SK-N-SH treated with all-trans-retinoic acid at 6 μM for 48 hours (cell line): ENCODE measurements at places on chromosomes 2 and 18.

DNA sequence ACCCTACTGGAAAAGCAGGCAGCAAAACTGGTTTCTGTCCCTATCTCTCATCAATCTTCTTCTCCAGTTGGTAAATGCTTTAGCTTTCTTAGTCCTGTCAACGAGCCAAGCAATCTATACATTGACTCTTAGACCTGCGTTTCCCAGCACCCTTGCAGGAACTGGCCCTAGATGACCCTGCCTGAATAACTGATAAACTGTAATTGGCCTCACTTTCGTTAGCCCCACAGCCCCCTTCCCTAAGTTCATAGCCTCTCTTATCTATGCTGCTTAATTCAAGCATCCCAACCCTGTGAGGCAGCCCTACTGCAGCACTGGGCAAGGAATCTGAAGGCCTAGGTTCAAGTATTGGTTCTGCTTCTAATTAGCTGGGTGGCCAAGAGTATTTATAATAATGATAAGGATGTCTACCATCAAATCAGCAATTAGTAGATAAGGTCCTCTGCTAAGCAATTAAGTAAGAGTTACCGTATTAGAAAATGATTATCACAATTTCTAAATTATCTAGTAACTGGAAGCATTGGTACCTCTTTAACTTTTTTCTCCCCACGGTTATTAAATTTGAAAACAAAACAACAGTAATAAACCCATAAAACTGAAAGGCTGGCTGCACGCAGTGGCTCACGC lies 86.4 kb upstream of the RMDN2 start:
- ATAC-seq: no peak

DNA sequence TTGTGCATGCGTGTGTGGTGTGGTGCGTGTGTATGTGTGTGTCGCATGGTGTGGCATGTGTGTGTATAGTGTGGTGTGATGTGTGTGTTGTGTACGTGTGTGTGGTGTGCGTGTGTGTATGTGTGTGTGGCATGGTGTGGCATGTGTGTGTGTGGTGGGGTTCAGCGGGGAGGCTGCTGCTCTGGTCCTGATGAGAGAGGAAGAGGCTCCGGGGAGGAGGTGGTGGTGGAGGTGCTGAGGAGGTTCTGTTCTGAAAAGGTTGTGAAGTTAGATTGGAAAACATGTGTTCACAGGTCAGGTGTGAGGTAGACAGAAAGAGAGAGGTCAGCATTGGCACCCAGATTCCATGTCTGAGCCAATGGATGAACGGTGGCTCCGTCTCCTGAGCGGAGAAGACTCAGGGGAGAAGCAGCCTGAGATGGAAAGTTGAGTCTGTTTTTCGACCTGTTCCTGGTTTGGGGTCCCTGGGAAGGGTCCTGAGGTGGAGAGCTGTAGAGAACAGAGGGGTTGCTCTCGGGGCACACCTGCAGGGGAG lies 67.2 kb upstream of the HDAC4 start:
- ATAC-seq: no peak

DNA sequence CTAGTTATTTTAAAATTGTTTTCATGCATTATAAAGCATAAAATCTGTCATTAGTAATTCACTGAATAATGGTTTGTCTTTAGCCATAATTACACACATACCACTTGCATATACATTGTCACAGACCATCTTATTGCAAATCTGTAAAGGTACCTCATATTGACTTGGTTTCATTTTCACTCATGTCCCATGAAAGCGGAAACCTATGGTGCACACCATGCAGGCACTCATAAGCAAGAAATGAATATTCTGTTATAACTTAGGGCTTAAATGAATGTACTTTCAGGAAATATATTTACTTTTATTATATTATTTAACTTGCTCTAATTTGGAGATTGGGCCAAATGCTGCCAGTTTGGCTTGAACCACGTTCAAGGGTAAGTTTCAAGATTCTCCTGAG lies 29.2 kb upstream of the STK17B start:
- ATAC-seq: no peak

- no peak for ATAC-seq
Observed at GRCh38 chr2:118237451-118237850, 149.2 kb downstream of the INSIG2 start.

DNA sequence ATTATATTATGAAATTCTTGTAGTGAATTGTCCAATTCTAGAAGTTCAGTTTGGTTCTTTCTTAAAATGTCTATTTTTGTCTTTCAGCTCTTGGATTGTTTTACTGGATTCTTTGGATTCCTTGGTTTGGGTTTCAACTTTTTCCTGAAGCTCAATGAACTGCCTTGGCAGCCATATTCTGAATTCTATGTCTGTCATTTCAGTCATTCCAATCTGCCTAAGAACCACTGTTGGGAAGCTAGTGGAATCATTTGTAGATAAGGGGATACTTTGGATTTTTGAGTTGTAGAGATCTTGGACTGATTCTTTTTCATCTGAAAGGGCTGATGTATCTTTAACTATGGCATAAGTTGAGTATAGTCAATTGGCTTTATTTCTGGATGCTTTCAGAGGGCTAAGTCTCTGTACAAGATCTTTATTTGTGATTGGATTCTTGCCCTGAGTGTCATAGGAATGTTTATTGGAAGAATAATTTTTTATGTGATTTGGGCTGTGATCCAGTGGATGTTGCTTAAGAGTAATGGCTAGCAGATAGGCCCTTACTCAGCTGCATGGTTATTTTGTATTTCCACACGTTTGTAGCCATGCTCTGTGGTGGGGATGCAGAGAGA lies 42.3 kb downstream of the SERPINB7 start:
- peak; percentile 57 for ATAC-seq

GRCh38 chr2:53177327-53177726 lies 590.3 kb upstream of the CHAC2 start:
- ATAC-seq: no peak

DNA sequence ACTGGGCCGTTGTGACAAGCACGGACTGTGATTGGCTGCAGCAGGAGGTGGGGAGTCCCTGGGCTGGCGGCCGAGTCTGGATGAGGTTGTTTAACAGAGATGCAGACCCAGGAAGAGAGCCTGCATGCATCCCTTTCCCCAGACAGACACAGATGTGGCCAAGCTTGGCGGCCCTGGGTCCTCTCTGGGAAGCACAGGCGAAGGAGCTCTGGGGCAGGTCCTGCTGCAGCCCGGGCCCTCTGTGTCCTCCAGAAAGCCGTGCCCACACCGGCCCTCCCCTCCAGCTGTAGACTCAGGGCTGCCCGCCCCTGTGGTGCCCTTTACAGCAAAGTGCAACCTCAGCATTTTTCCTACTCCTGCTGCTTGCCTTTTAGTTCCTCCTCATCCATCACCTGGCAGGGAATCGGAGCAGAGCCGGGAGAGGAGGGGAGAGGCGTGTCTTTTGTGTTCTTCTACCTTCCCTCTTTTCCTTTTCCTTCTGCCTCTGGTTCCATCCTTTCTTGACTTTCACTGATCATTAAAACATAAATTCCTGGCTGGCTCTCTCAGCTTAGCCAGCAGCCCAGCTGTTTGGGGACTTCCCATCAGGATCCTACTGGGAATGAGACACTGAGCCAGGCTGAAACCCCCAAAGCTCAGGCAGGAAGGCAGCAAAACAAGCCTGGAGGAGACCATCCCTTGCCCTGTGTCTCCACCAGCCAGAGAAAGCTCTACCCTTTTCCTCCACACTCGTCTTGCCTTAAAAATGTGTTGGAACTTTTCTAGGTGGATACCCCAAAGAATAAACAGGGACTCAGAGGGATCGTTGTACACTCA lies 75.0 kb downstream of the CTIF start:
- peak; percentile 43 for ATAC-seq

DNA sequence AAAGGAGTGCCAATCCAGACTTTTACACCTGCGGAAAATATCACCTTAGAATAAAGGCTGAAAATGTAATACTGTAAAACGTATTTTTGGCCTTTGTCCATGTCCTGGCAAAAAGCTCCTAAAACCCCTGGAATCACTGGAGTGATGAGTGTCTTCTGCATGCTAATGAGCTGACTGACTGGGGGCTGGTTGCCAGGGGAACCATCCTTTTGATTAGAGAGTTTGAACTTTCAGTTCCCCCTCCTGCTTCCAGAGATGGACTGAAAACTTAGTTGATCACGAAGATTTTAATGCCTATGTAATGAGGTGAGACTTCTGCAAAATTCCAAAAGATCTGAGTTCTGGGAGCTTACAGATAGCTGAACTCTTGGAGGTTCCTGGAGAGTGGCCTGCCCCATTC lies 20.5 kb downstream of the PUM2 start:
- ATAC-seq: no peak

DNA sequence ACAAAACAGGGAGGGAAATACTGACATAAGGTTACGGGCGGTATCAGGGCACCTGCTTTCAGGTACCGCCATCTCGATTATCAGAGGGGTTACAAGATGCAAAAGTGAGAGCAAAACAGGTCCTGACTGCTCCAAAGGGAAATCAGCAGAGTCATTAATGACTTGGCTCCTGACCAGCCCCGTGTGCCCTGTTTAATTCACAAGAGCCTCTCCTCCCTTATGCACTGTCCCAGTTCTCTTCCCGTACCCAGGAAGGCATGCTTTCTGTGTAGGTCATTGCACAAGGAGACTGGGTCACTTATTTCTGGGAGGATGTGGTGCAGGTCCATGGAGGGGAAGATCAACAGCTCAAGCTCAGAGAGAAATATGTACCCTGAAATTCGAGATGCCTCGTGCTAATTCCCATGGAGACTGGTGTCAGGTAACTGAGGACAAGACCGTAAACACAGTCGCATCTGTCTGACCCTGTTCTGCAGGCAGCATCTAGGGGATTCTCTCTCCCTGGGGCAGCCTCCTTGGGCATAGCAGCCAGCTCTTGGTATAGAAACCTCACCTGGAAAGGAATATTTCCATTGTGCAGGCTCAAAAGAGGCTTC lies 79.9 kb downstream of the HNRNPLL start:
- peak; percentile 11 for ATAC-seq

DNA sequence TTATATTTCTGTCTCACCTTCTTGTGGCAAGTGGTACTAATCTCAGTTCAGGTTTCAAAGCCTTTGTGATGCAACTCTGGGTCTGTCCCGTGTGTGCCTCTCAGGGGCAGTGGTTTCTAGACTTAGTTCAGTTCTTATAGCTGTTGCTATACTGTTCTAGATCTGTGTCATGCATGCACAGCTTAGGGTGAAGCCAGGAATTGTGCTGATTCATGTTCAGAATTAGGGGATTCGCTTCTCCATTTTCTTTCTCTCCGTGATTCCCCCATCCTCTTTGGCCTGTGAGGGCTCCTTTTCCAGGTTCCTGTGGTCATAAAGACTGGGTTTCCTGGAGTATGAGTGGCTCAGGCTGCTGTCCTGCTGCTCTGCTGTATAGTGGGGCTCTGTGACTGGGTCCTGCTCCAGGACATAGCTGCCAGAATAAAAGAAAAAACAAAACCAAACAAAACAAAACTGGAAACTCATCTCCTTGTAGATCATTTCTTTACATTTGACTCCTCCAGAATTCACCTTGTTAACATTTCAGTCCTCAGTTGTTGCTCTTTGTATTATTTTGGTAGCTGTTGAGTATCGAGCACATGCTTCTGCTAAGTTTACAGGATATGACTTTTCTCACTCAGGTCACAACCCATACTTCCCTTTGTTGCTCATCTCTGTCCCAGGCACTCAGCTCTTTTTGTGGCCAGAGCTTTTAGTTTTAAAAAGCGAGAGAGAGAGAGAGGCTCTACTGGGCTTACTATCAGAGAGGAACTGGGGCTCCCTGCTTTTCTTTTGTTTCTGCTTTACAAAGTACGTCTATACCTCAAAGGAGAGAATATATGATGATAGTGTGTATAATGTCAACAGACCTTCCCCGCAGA lies 34.2 kb downstream of the CERS6 start:
- peak; percentile 67 for ATAC-seq

DNA sequence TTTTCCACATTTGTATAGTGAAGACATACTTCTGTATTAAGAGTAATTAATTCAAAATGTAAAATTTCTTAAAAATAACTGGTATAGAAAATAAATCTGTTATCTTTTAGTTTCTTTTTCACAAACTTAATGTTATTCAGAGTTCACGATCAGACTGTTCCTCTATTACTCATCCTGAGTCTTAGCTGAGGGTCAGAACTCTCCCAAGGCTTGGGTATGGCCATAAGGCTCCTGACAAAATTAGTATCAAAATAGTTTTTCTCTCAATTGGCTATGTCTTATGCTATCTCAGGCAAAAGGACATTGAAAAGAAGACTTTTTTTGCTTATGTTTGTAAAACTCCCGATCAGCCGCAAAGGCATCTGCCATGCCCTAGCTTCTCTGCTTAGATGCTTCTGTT lies 56.1 kb upstream of the NAB1 start:
- ATAC-seq: no peak

DNA sequence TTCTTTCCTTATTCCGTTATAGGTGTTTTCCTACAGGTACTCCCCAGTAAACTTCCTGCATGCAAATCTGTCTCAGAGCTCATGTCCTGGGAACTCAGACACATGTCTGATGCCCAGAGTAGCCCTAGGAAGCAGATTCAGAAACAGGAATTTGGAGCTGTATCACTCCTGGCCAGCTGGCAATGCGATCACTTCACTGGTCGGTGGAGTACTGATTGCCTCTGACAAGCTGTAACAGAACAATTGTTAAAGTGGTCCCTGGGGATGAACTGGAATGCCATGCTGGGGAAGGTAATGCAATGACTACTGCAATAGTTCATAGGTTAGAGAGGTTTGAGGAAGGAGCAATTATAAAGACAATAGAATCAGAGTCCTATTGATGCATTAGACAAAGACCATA lies 131.6 kb upstream of the DOCK10 start:
- no peak for ATAC-seq

DNA sequence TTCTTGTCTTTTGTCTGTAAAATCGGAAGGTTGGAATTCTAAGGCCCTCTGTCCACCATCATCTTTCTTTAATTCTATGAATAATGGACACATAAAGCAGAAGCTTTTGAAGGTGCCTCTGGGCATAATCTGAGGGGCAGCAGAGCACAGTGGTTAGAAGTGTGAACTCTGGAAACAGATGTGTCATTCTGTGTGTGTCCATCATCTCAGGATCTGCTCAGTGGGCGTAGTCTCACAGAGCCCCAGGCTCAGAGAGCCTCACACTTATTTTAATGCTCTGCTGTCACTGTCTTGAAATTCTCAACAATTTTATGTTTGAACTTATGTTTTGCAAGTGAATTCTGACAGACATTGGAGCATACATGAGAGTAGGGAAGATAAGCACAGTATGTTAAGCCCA lies 31.0 kb upstream of the CCDC93 start:
- ATAC-seq: no peak

- ATAC-seq: no peak
Observed at GRCh38 chr2:10267551-10268465, 34.9 kb upstream of the HPCAL1 start.

- ATAC-seq: peak; percentile 89
Observed at GRCh38 chr18:28065031-28065792, 111.7 kb downstream of the CDH2 start.

- no peak for ATAC-seq
Observed at GRCh38 chr2:45132551-45132950, 123.3 kb upstream of the SIX2 start.

DNA sequence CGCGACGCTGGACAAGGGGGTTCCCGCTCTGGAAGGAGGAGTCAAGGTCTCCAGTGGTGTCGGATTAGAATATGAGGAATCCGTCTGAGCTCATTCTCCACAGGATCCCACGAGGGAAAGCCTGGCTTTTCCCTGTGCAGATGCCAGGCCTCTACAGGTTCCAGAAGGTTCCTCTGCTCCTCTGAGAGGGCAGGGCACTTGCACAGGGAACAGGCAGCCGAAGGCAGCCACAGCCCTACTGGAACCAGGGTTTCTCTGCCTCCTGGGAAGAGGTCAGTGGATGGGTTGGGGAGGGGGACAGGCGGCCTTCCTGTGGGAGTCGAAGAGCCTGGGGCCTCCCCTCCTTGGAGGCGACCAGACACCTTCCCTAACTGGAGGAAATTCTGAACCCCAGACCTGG lies 1.7 kb upstream of the AQP12A start:
- ATAC-seq: no peak

GRCh38 chr2:133561045-133561852 lies 7.0 kb downstream of the NCKAP5 start:
- peak; percentile 55; the same call in 2 of the 3 replicates for ATAC-seq
